Glutamatergic neuron (in vitro differentiated cells): ENCODE measurements at places on chromosomes 4 and X. TPM values are rescaled to one million over a fixed set of nuclear protein-coding genes. Genes with fewer than 3 reads are reported as not detected.

Gene ZNF157
- total RNA-seq: 2.9 TPM

Gene FSTL5
- total RNA-seq: 9.2 TPM

Gene PAGE2B
- total RNA-seq: not detected

Gene NAA15
- 44.9 TPM for total RNA-seq

Gene PRSS12
- total RNA-seq: 113 TPM

Gene MAGEA4
- total RNA-seq: not detected

Gene PLXNA3
- total RNA-seq: 458 TPM
